ENCODE measurements at places on chromosomes 11 and 22. TPM values are rescaled to one million over a fixed set of nuclear protein-coding genes. Genes with fewer than 3 reads are reported as not detected.

KCNK4 gene
- total RNA-seq = not detected

PIH1D2 gene
- total RNA-seq = 0.41 TPM

PVALB gene
- 0.58 TPM for total RNA-seq

AASDHPPT gene
- 37.1 TPM for total RNA-seq

FAM111B gene
- 5.6 TPM for total RNA-seq

Data from glomerular endothelial cell (primary cell).